CD4-positive, alpha-beta T cell treated with Interleukin-4 for 4 hours (primary cell): ENCODE measurements at places on chromosomes 12 and 14.

DNA sequence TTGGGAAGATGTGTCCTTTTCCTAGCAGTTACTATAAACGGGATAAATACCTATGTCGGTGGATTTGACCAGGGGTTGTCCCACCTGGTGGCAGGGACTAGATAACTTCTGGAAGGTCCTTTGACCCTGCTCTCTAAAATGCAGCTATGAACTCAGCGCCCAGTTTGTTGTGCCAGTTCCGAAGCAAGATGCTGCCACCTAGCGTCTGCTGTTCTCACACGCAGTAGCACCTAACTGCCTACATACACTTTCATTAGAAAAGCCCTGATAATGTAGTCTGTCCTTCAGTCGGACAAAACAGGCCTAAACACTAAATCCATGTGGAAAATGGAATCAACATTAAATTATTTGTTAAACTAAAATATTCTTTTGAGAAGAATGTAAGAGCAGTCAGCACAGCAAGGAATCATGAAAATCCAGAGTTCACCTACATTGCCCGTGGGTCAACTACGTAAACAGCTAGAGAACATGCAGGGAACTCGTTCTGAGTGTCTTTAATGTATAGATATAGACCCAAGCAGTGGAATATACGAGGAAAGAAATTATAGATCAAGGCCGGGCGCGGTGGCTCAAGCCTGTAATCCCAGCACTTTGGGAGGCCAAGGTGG is 51.1 kb upstream of the CRACR2A start:
- DNase-seq, result peak; percentile 70

- DNase-seq, result no peak
Observed at GRCh38 chr12:57460468-57460784, 841 bp downstream of the GLI1 start.

GRCh38 chr12:98750511-98750910 is 105.4 kb downstream of the APAF1 start:
- no peak for DNase-seq

- no peak for DNase-seq
Observed at GRCh38 chr12:26767116-26767515, 65.9 kb downstream of the ITPR2 start.

DNA sequence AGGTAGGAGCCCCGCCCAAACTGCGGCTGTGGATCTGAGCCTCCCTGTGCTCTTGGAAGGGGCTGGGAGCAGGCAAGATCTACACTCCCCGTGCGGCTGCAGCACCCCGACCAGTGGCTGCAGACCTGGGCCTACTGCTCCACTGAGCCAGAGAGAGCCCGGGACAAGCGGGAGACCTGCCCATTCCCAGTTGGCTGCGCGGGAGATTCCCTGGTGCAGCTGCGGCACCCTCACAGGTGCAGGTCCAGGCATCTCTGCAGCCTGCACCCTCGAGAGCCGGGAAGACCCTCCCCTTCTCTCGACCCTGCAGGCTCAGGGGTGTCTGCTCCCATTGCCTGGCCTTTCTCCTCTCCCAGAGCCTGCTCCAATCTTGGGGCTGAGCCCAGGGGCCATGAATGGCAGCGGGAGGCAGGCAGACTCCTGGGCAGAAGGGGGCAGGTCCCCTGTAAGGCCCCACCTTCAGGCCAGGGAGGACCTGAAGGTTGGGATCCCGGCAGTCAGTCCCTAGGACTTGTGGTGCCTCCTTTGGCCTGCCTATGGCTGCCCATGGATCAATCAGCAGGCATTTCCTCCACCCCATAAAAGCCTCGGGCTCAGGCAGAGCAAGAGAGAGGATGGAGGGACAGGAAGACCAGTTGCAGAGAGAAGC is 8.8 kb upstream of the A2M start:
- no peak for DNase-seq

DNA sequence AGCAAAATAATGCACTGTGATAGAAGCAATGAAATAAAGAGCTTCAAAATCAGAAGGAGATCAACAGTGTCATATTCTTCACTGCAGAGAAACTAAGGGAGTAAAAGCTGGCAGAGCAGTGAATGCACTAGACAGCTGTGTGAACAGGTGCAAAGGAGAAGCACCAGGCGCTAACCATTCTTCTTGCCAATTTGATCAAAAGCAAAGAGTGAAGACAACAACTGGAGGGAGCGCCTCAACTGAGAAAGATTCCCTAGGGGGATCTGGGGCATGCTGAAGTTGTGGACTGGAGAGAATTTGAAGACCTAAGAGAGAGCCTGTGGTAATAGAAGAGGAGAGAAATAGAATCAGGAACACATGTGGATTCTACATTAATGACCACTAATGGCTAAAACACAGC is 50.4 kb upstream of the OVCH1 start:
- DNase-seq, result no peak

- no peak for DNase-seq
Observed at GRCh38 chr12:92404921-92405320, 259.3 kb upstream of the BTG1 start.

DNA sequence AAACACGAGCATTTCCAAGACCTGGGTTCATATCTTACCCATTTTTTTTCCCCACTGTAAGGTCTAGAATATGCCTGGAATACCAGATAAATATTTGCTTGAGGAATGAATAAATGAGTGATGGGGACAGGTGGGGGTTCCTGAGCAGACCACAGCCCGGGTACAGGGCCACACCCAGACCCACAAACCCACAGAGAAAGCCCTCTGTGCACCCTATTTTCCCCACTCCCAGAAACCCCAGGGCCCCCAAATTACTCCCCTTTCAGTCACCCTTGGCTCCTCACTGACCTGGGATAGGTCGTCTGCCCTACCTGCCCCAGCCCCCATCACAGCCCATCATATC is 66.5 kb upstream of the DDX11 start:
- no peak for DNase-seq

GRCh38 chr12:108967869-108968540 is 52.9 kb downstream of the SVOP start:
- no peak for DNase-seq

DNA sequence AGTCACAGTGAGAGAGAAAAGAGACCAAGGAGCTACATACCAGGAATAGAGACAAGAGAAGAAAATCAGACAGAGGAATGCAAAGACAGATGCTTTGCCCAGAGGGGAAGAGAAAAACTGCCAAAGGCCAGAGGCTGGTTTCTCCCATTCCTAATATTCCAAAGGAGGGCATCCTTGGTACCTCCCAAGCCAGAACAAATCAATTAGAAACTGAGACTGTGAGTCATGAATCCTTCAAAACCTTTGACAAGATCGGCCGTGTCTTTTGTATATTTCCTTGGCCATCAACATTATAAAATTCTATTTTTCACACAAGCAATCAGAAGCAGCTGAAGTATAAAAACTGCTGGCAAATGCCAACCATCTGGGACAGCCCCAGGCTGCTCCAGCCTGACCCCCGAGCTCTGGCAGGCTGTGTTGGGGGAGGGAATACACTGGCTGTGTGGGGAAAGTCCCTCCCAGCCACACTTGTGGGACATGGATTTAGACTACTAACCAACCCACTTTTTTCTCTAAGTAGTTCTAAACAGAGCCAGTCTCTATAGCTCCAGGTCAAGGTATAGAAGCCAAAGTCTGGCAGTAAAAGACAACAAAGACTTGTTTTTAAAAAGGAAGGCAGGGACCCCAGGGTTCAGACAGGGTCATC is 13.7 kb downstream of the POMT2 start:
- no peak for DNase-seq

GRCh38 chr12:121634836-121635235 is 8.5 kb downstream of the ORAI1 start:
- DNase-seq, result no peak

DNA sequence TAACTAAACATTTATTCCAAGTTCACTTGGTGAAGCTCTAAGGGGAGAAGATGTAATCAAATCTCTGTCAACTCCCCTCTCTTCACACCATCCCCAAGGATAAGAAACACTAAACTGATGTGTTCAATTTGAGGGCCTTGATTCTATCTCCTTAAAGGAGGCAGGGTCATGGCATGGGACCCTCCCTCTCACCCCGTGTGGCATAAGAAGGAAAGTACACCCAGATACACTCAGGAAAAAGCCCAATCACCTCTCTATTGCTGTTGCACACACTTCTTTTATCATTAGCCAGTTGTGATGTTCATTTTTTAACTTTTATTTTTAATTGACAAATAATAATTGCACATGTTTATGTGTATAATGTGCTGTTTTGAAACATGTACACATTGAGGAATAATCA is 35.1 kb downstream of the WASHC3 start:
- DNase-seq, result no peak

GRCh38 chr12:12427568-12427967 is 70.7 kb downstream of the BORCS5 start:
- DNase-seq, result no peak
